Thyroid gland (tissue), 4 donors: ENCODE measurements at places on chromosomes 3 and 15. TPM values are rescaled to one million over a fixed set of nuclear protein-coding genes. Genes with fewer than 3 reads are reported as not detected.

XCR1 gene
- total RNA-seq: not detected

CPN2 gene
- total RNA-seq: not detected

FANCD2OS gene
- total RNA-seq: not detected

FOXB1 gene
- total RNA-seq: not detected

CNOT10 gene
- total RNA-seq: 28.2 TPM

C3orf80 gene
- total RNA-seq: 0.29 TPM

PPARG gene
- total RNA-seq: 20.0 TPM

IGF2BP2 gene
- 12.4 TPM for total RNA-seq

PARP15 gene
- 1.3 TPM for total RNA-seq

NR2E3 gene
- not detected for total RNA-seq

SNX22 gene
- 102 TPM for total RNA-seq

SNX4 gene
- total RNA-seq: 112 TPM

DNAH1 gene
- total RNA-seq: 4.6 TPM

ZDHHC19 gene
- total RNA-seq: not detected

LHFPL4 gene
- 0.13 TPM for total RNA-seq

DPPA4 gene
- not detected for total RNA-seq

TF gene
- 4.2 TPM for total RNA-seq

CHRNB4 gene
- total RNA-seq: not detected

ALDH1L1 gene
- total RNA-seq: 2.1 TPM
